ENCODE measurements at places on chromosomes 6 and 20.

- DNase-seq = no peak
Measured at GRCh38 chr6:2534406-2535042, 216.2 kb downstream of the MYLK4 start.

- no peak for DNase-seq
Measured at GRCh38 chr6:143429970-143430369, 20.5 kb downstream of the ADAT2 start.

GRCh38 chr6:7684076-7684475 lies 41.8 kb upstream of the BMP6 start:
- DNase-seq = no peak

GRCh38 chr6:5989141-5989723 lies 17.5 kb downstream of the NRN1 start:
- DNase-seq = no peak

- DNase-seq = no peak
Measured at GRCh38 chr20:11445161-11445560, 472.5 kb upstream of the BTBD3 start.

DNA sequence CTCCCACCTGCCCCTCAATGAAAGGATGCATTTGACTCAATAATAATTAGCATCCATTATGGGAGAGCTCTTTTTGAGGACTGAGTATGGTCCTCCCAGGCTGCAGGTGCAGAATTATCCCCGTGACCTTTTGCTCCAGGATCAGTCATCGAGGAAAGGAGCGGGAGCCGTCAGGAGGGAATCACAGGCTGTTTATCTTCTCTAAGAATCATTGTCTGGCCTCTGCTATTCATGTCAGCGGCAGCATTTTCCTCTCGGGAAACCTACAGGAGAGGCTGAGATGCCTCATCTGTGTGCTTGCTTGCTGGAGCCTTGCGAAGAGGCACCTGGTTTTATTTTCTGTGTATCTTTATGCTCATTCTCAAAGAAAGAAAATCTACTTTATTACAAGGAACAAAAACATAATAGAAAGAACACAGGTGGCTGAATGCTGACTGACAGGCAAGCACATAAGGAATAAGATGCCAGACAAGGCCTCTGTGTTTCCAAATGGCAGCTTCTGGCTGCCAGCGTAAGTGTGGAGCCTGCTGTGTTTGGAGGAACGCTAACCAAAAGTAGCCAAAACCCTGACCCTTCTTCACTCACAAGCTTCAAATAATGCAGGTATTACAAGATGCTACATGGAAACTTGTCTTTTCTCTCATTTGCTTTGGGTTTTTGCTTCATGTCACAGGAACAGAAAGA lies 539.1 kb upstream of the MARCKS start:
- DNase-seq = no peak

GRCh38 chr20:17966432-17967310 lies 1.9 kb downstream of the SNX5 start:
- no peak for DNase-seq

DNA sequence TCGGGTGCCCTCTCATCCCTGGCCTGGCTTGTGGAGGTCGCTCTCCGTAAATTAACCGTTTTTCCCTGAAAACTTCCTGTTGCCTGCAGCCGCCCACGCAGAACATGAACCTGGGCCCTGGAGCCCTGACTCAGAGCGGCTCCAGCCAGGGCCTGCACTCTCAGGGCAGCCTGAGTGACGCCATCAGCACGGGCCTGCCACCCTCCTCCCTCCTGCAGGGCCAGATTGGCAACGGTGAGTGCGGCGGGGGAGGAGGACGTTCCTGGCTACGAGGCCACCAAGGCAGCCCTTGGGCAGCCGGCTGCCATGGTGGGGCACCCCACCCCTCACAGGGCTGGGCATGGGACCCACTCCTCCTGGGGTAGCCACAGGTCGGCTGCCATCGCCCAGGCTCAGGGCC lies 17.8 kb downstream of the SS18L1 start:
- no peak for DNase-seq

- DNase-seq = no peak
Measured at GRCh38 chr20:47985092-47985850, 200.0 kb upstream of the SULF2 start.

DNA sequence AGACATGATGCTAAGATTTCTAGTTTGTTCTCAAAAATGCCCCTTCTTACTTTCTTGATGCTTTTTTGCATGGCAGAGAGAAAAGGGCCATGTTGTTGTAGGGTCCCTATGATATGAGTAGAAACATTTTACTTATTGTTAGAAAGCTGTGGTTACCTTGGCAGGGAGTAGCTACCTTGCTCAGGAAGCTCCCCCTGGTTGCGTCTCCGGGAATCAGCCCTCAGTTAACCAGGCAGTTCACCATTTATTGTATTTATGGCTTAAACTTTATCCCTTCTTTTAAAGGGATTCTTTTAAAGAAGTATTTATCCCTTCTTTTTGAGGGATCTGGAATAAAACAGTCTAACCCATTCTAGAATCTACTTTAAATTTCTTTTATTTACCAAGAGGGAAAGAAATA lies 113.9 kb upstream of the PROKR2 start:
- DNase-seq = no peak

DNA sequence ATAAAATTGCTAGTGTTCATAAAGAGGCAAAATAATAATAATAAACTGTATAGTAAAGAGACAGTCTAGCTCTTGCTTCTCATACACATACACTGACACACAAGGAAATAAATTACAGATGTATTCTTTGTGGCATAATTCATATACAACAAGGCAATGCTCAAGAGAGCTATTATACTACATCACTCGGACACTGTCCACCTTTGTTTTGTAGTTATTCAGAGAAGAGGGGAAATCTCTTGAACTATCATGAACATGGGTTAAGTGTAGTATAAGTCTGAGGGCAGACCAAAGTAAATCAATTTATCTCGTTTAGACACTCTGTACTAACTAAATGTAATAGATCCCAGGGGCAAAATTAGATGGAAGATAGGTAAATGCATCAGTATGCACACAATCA lies 72.7 kb upstream of the PHIP start:
- DNase-seq = no peak

- DNase-seq = no peak
Measured at GRCh38 chr6:2554651-2555260, 196.0 kb downstream of the MYLK4 start.

GRCh38 chr20:47241345-47241781 lies 115.1 kb downstream of the ZMYND8 start:
- no peak for DNase-seq
